ENCODE measurements at places on chromosomes 2 and 18. TPM values are rescaled to one million over a fixed set of nuclear protein-coding genes. Genes with fewer than 3 reads are reported as not detected.

DNA sequence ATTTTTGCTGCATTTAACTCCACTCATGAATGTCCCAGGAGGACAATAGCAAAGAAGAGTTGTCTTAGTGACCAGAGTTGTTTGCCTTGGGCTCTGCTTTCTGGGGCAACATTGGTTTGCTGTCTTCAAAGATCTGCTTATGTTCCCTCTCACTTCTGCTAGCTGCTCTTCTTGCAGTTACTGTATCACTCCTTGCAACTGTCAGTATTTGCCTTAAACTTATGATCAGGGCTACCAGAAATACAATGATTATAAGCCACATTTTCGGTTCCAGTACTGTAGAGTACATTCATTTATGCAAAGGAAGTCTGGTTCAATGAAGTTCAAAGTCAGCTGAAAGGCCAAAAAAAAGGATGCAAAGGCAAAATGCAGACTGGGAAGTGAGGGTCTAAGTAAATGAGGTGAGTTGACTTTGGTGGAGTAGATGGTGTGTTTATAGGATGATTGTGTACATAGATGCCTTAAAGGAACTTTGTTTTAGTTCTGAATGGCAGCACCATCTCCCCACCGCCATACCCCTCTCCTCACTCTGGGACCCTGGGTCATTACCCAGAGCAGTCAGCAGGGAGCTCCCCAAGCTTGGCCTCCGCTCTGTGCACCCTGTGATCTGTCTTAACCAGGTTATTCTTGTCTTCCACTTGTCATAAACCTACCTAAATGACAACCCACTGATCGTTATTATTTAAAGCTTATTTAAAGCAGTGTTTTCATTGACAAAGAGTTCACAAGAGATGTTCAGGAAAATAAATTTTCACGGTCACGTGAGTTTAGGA lies 236.0 kb downstream of the DOK6 start:
- no peak overlapping the region for H3K27ac ChIP-seq
- no peak overlapping the region for H3K4me3 ChIP-seq
- H3K36me3 ChIP-seq, result no peaks in the 10 kb centered on the region

DNA sequence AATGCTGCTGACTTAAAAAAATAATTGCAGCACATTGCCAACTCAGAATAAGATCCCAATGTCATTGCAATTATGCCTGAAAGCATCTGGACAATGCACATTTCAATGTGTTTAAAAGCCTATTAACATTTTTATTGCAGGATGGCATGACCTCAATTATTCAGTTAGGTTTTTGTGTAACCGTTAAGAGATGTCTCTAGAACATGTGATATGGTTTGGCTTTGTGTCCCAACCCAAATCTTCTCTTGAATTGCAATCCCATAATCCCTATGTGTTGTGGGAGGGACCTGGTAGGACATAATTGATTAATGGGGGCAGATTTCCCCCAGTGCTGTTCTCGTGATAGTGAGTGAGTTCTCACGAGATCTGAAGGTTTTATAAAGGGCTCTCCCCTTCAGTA lies 43.2 kb upstream of the ZC3H15 start:
- no peak for DNase-seq
- H3K36me3 ChIP-seq, result no peaks in the 10 kb centered on the region
- H3K4me1 ChIP-seq, result no peaks in the 10 kb centered on the region

DNA sequence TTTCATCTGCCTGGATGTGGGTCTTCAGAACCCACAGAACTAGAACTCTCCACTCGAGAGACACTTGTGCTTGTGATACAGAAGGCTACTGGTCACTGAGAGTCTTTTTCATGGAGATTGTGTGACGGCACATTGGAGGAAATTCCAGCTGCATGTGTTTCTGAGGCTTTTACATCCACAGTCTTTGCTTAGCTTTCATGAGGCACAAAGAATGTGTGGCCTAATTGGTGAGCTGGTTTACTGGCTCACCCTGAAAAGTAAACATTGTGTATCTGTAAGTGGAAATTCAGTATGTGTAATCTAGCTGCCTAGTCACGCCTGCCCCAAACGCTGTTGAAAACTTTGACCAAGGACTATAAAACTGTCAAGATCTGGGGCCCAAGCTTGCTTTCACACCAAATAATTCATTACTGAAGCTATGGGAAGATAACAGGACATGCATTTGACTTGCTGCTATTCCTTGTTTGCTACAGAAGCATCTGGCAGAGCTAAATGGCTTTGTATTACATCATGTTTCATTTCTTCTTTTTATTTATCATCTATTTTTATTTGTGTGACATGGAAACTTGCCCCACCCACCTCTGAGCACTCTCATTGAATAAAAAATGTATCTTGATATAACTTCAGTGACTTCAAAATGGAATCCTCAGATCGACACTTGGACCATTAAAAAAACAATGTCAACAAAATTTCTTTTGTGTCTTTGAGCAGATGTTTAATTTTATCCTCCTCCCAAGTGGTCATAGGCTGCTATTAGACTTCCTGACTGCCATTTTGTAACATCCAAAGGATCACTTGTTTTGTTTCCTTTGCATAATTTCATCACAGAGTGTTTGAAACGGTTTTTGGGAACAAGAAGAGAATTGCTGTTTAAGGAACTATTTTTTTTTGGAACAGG lies 80.2 kb downstream of the EFEMP1 start:
- H3K4me1 ChIP-seq, result no peaks in the 10 kb centered on the region
- H3K27me3 ChIP-seq, result no peaks in the 10 kb centered on the region
- no peak for DNase-seq
- no peak overlapping the region for H3K4me3 ChIP-seq

- no peak for DNase-seq
- H3K4me1 ChIP-seq, result peaks cover 3% of the 10 kb centered on the region
- no peaks in the 10 kb centered on the region for H3K36me3 ChIP-seq
- H3K27me3 ChIP-seq, result no peaks in the 10 kb centered on the region
- no peak overlapping the region for H3K27ac ChIP-seq
- no peak overlapping the region for H3K4me3 ChIP-seq
Measured at GRCh38 chr2:109407276-109408042, 206.3 kb downstream of the SEPTIN10 start.

- H3K27ac ChIP-seq, result no peak overlapping the region
- no peak for DNase-seq
- H3K36me3 ChIP-seq, result no peaks in the 10 kb centered on the region
- no peak overlapping the region for H3K4me3 ChIP-seq
- H3K4me1 ChIP-seq, result no peaks in the 10 kb centered on the region
Measured at GRCh38 chr18:25010623-25011374, 341.2 kb downstream of the ZNF521 start.

DNA sequence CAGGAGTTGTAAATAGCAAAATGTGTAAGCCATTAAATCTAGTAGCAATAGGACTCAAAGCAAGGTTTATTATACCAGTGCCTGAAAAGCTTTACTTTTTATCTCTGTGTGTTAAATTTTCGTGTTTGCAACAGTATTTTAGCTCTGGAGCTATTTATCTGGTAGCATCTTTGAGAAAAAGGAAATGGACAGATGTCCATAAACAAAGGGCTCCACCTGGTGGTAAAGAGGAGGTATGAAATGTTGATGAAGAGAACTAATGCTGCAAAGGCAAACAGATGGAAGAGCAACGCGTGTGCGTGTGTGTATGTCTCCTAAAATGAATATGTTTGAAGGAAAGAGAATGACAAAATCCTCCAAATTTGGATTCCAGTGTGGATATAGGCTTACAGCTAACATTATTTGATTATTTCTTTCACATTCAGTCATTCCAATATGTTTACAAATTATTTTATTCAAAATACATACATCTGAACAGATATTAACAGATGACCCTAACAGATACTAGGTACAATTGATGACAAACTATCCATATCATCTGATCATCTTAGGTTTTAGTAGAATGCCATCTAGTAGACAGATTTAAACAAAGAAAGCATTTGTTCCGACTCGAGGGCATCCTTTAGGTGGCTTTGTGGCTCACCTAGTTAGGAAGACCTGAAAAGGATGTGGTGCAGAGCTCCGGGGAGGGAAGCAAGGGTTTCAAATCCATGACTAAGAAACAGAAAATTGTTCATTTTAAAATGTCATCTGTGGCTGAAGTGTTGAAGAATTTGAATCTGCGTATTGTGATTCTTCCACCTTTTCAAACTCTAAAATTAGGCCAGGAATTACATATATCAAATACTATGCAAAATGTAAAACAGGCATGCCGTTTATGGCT lies 383.3 kb downstream of the MTX2 start:
- no peaks in the 10 kb centered on the region for H3K4me1 ChIP-seq
- no peaks in the 10 kb centered on the region for H3K36me3 ChIP-seq
- no peaks in the 10 kb centered on the region for H3K27me3 ChIP-seq
- H3K27ac ChIP-seq, result no peak overlapping the region
- no peak for DNase-seq

DNA sequence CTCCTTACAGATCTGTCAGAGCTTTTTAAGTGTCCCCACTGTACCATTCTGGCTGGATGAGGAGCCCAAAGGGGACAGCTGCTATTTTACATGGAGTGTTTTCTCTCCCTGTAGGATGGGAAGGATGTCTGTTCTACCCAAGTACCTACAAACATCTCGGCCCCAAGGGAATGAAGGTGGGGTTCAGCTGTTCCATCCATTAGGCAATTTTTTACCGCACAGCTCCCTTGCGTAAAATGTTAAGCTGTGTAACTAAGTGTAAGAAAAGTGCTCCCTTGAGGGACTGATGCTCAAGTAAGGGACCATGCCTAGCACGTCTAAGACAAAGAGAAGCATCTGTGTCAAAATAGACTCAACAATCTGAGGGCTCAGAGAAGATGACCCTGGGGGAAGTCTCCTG lies 180.3 kb downstream of the MYO5B start:
- DNase-seq, result no peak
- H3K27me3 ChIP-seq, result no peaks in the 10 kb centered on the region
- H3K36me3 ChIP-seq, result no peaks in the 10 kb centered on the region
- H3K4me1 ChIP-seq, result peaks cover 4% of the 10 kb centered on the region

- H3K27me3 ChIP-seq, result no peaks in the 10 kb centered on the region
- H3K36me3 ChIP-seq, result no peaks in the 10 kb centered on the region
- H3K4me3 ChIP-seq, result peak overlapping the region; percentile 15
- H3K27ac ChIP-seq, result no peak overlapping the region
- H3K4me1 ChIP-seq, result peaks cover 11% of the 10 kb centered on the region
Measured at GRCh38 chr2:104857262-104858005, 3.5 kb downstream of the POU3F3 start.

DNA sequence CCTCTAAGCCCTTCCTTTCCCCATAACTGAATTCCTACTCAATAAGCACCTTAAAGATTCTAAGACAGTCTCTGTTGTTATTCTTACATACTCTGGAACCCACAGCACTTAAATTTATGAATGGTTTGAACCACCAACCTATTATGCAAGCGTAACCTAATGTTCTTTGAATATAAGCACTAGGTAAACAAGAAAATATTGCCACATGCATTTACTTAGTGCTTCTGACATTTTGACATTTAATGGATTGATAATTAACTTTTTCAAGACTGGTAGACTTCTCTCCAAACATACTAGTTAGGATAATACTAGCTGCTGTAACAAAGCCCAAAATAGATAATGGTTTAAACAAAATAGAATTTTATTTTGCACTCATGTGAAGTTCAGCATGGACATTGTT lies 164.8 kb downstream of the ARHGAP15 start:
- H3K4me1 ChIP-seq, result no peaks in the 10 kb centered on the region
- H3K36me3 ChIP-seq, result no peaks in the 10 kb centered on the region
- no peak for DNase-seq
- H3K4me3 ChIP-seq, result no peak overlapping the region
- H3K27me3 ChIP-seq, result no peaks in the 10 kb centered on the region

- H3K4me1 ChIP-seq, result no peaks in the 10 kb centered on the region
- no peak overlapping the region for H3K4me3 ChIP-seq
- no peak for DNase-seq
- H3K27ac ChIP-seq, result no peak overlapping the region
- no peaks in the 10 kb centered on the region for H3K27me3 ChIP-seq
Measured at GRCh38 chr18:68362907-68363306, 352.0 kb downstream of the TMX3 start.

- DNase-seq, result no peak
- peaks cover 57% of the 10 kb centered on the region for H3K4me1 ChIP-seq
- no peaks in the 10 kb centered on the region for H3K36me3 ChIP-seq
- no peaks in the 10 kb centered on the region for H3K27me3 ChIP-seq
- H3K27ac ChIP-seq, result peak overlapping the region; percentile 69
Measured at GRCh38 chr2:96144481-96145035, 682 bp downstream of the DUSP2 start.

- H3K4me3 ChIP-seq, result no peak overlapping the region
- H3K4me1 ChIP-seq, result no peaks in the 10 kb centered on the region
- no peak overlapping the region for H3K27ac ChIP-seq
- DNase-seq, result no peak
- no peaks in the 10 kb centered on the region for H3K36me3 ChIP-seq
- H3K27me3 ChIP-seq, result no peaks in the 10 kb centered on the region
Measured at GRCh38 chr2:29733965-29734364, 187.4 kb downstream of the ALK start.

DNA sequence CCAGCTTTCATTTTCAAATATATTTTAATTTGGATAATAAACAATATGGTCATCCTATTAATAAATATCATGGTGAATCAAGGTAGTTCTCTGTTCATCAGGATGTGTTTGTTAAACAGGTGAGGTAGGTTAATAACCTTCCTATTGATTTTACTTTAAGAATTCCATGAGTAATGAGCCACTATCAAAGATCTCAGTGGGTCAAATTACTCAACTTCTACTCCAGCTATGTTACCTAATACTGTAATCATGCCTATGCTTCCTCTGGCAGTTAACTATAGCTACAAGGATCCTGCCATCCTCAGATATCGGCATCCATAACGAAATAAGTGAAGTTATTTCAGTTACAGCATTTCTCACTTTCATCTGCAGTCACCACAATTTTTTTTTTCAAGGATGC lies 289.6 kb upstream of the SLC8A1 start:
- DNase-seq, result no peak
- no peak overlapping the region for H3K4me3 ChIP-seq
- no peaks in the 10 kb centered on the region for H3K27me3 ChIP-seq
- H3K36me3 ChIP-seq, result no peaks in the 10 kb centered on the region
- no peak overlapping the region for H3K27ac ChIP-seq
- no peaks in the 10 kb centered on the region for H3K4me1 ChIP-seq

DNA sequence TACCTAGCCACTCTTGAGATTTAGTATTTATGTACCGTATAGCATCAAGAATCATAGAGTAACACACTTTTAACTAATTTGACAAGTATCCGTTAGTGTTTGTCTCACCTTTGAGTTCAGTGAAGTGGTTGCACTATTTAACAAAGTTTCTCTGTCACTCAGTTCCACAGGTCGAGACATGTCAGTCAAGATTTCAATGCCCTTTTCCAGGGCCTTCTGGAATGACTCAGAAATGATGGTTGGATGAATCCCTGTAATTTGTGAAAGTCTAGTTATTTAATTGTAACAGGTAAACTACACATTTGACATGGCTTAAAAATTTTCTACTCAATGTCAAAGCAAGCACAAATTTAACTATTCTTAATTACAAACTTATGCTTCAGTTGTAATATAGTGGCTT lies 9.7 kb downstream of the CCT4 start:
- H3K27me3 ChIP-seq, result no peaks in the 10 kb centered on the region
- H3K4me1 ChIP-seq, result no peaks in the 10 kb centered on the region
- no peak overlapping the region for H3K4me3 ChIP-seq
- peaks cover 69% of the 10 kb centered on the region for H3K36me3 ChIP-seq
- no peak overlapping the region for H3K27ac ChIP-seq

GRCh38 chr2:175461839-175462238 lies 280.3 kb upstream of the ATP5MC3 start:
- no peaks in the 10 kb centered on the region for H3K4me1 ChIP-seq
- DNase-seq, result no peak

ZAP70 gene
- total RNA-seq, result 3.4 TPM

ATP6V1C2 gene
- total RNA-seq, result not detected

CTAGE1 gene
- total RNA-seq, result not detected

MALL gene
- 25.3 TPM for total RNA-seq

SPATS2L gene
- total RNA-seq, result 47.7 TPM

DSC2 gene
- total RNA-seq, result 4.3 TPM

SERPINB12 gene
- total RNA-seq, result not detected

TPGS2 gene
- total RNA-seq, result 83.0 TPM

RGPD3 gene
- total RNA-seq, result 1.1 TPM

TMEM178A gene
- total RNA-seq, result 6.5 TPM

GYPC gene
- 185 TPM for total RNA-seq

CD8B gene
- 1.5 TPM for total RNA-seq

FAM136A gene
- 20.5 TPM for total RNA-seq

TNFAIP6 gene
- 12.0 TPM for total RNA-seq

All from thoracic aorta (tissue), 2 donors.